ENCODE measurements at places on chromosomes 6 and 20. TPM values are rescaled to one million over a fixed set of nuclear protein-coding genes. Genes with fewer than 3 reads are reported as not detected.

DNA sequence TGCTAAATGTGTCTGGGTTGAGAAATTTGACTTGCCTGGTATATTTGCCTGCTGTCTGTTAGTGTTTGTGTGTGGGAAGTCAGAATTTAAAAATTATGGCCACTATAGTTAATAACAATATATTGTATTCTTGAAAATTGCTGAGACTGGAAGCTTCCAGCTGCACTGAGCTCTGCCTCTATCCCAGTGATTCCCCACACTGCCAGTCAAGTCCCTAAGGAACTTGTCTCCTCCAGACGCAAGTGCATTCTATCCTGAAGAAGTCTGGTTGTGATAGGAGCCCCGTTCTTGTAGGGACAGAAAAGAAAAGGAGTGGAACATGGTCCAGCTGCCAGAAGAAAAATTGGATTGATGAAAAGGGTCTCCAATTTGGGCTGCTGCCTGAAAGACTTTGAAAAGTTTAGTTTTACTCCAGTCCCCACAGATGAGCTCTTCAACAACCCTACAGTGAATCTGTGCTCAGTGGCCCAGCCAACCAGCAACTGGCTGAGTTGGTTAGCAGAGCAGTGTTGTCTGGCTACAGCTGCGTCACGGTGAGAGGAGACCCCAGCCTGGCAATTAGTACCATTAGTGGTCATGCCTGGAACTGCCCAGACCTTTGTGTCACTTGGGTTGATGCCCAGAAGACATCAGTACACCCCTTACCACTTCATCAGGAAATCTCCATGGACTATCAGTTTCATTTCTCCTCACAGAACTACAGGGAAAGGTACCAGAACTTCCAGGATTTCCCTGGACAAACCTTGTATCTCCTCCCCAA is 183.1 kb upstream of the MCHR2 start:
- no peak for DNase-seq
- H3K4me1 ChIP-seq: peaks cover 30% of the 10 kb centered on the region
- H3K27ac ChIP-seq: no peak overlapping the region
- no peak overlapping the region for H3K4me3 ChIP-seq
- no peaks in the 10 kb centered on the region for H3K36me3 ChIP-seq

DNA sequence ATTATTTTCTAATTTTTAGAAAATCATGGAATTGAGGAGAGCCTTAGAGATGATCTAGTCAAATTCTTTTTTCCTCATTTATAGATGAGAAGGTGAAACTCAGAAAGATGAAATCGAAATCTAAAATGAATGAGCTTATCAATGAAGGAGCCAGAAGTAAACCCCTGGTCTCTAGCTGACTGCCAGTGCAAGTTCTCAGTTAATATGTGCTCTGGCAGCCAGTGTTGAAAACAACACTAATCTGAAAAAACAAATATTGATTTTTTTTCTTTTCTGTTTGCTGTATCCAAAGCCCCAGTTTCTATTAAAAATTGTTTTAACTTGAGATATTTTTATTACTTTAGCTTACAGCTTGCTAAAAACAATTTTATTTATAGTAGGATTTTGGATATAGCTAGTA is 21.5 kb upstream of the PBOV1 start:
- H3K4me1 ChIP-seq: peaks cover 8% of the 10 kb centered on the region
- H3K27me3 ChIP-seq: peaks cover 3% of the 10 kb centered on the region
- H3K4me3 ChIP-seq: no peak overlapping the region
- no peak overlapping the region for H3K27ac ChIP-seq

DNA sequence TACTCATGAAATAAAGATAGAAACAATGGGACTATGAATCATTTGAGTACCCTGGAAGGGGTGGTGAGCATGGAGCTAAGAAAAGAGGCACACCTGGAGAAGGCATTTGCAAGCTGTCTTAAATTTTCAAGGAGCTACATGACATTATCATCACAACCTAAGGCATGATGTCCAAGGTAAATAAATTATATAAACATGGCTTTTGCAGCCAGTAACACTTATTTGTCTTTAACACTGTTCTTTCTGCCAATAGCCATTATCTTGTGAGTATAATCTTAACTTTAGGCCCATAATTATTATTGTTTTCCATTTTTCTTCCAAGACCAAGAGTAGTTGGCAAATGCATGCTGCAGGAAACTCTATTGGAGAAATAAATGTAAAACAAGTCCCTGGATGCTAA is 63.7 kb downstream of the ALDH5A1 start:
- no peak for DNase-seq
- no peak overlapping the region for H3K27ac ChIP-seq
- no peak overlapping the region for H3K4me3 ChIP-seq
- peaks cover 1% of the 10 kb centered on the region for H3K27me3 ChIP-seq
- peaks cover 5% of the 10 kb centered on the region for H3K36me3 ChIP-seq
- H3K4me1 ChIP-seq: no peaks in the 10 kb centered on the region

SLC35D3 gene
- not detected for total RNA-seq

RSPH9 gene
- total RNA-seq: 0.22 TPM

Data from glutamatergic neuron (in vitro differentiated cells).